Fibroblast of lung (primary cell): ENCODE measurements at places on chromosomes 3 and 15. TPM values are rescaled to one million over a fixed set of nuclear protein-coding genes. Genes with fewer than 3 reads are reported as not detected.

The TRH gene
- total RNA-seq: not detected in 2 replicates

GRCh38 chr3:30581067-30581585, 25.3 kb upstream of the TGFBR2 start:
- DNase-seq: no peak

DNA sequence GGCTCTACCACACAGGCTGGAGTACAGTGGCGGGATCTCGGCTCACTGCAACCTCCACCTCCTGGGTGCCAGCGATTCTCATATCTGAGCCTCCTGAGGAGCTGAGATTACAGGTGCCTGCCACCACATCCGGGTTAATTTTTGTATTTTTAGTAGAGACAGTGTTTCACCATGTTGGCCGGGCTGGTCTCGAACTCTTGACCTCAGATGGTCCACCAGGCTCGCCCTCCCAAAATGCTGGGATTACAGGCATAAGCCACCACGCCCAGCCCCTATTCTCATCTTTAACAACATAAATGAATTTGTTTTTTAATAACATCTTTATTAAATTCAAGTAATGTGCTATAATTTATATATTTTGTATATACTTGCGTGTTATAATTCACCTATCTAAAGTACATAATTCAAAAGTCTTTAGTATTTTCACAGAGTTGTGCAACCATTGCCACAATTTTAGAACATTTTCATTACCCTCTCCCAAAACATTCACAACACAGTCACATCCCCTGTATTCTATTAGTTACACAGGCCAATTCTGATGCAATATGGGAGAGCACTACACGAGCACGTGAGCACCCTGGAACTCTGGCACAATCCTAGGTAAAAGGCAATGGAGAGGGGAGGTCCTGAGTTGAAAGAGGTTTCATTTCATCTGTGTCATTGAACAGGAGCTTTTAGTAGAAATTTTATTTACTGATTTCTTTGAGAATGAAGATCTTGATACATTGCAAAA, 21.2 kb upstream of the MTMR14 start:
- DNase-seq: no peak

- DNase-seq: no peak
Measured at GRCh38 chr3:139198929-139199328, 144.9 kb upstream of the MRPS22 start.

DNA sequence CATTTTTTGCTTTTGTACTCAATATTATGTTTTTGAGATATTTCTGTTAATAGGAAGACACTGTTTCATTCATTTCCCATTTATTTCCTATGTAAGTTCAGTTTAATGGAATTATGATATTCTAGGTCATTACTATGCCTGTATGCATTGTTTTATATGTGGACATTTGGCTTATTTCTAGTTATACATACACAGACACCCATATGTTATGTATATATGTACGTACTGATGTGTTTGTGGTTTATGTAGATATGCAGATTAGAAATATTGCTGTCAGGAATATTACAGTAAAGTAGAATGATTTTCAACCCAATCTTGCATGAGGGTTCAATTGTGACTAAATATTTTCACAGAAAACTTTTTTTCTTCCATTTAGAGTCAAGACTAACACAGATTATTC, 190.5 kb downstream of the KCNH8 start:
- DNase-seq: no peak

The GP9 gene
- not detected in 2 replicates for total RNA-seq

DNA sequence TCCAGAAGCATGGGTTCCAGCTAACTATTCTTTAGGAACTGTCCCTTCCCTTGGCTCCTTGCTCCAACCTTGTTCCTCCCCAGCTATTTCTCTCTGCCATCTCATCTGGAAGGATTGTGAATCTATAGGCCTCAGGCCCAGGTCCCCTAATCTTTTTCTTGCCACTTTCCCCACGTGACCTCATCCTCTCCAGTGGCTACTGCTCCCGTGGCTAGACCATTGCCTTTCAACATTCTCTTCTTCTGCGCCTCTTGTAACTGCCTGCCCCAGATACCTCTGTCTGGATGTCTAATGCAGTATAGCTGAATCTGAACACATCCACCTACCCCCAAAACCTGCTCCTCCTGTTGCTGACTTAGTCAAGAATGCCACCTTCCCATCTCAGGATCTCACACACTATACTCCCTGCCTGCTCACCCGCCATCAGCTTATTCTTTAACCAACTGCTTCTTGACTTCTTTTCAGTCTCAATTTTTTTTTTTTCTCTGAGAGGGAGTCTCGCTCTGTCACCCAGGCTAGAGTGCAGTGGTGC, 5.2 kb downstream of the GPX1 start:
- DNase-seq: no peak

The ITGA11 gene
- total RNA-seq: 29.6 and 43.7 TPM in 2 replicates

The CNTN3 gene
- total RNA-seq: 3.9 and 8.3 TPM in 2 replicates

- peak; percentile 72 for DNase-seq
Measured at GRCh38 chr3:189132231-189132671, 39.5 kb upstream of the TPRG1 start.

The CELF6 gene
- 0.17 and 0.26 TPM in 2 replicates for total RNA-seq

DNA sequence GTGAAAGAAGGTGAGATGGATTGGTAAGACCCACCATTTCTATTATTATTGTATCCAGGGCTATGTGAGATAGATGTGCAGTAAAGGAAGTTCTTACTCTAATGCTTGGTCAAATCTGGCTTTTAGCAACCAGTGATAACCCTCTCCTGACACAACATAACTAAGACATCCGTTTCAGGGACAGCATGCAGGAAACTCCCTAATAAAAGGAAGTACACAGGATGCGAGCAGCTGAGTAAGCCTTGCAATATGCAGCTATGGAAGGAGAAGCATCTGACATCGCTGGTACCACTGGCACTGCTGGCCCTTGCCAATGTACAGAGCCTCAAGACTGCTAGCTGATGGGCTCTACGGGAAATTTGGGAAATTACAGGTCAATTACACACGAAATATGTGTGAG, 662.3 kb downstream of the NR2F2 start:
- no peak for DNase-seq

GRCh38 chr15:38085114-38085513, 150.7 kb downstream of the TMCO5A start:
- no peak for DNase-seq

- DNase-seq: no peak
Measured at GRCh38 chr3:184166671-184167070, 8.0 kb upstream of the AP2M1 start.

- DNase-seq: no peak
Measured at GRCh38 chr15:83713242-83713641, 59.3 kb downstream of the ADAMTSL3 start.

- peak; percentile 58 for DNase-seq
Measured at GRCh38 chr3:171654809-171655208, 155.5 kb downstream of the PLD1 start.

DNA sequence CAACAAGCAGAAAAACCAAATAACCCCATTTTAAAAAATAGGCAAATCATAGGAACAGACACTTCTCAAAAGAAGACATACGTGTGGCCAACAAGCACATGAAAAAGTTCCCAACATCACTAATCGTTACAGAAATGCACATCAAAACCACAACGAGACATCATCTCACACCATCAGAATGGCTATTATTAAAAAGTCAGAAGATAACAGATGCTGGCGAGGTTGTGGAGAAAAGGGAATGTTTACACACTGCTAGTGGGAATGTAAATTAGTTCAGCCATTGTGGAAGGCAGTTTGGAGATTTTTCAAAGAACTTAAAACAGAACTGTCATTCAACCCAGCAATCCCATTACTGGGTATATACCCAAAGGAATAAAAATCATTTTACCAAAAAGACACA, 60.7 kb downstream of the ABI3BP start:
- peak; percentile 59 for DNase-seq
